CD4-positive, alpha-beta T cell treated with Interleukin-12 subunit alpha and Interleukin-12 subunit beta, for 1 hour (primary cell): ENCODE measurements at places on chromosomes 5 and 9.

- no peak for DNase-seq
These were observed 8.1 kb upstream of the KLF9 start for GRCh38 chr9:70422371-70423043.

GRCh38 chr9:87324613-87325194 lies 173.0 kb upstream of the DAPK1 start:
- peak; percentile 55 for DNase-seq

DNA sequence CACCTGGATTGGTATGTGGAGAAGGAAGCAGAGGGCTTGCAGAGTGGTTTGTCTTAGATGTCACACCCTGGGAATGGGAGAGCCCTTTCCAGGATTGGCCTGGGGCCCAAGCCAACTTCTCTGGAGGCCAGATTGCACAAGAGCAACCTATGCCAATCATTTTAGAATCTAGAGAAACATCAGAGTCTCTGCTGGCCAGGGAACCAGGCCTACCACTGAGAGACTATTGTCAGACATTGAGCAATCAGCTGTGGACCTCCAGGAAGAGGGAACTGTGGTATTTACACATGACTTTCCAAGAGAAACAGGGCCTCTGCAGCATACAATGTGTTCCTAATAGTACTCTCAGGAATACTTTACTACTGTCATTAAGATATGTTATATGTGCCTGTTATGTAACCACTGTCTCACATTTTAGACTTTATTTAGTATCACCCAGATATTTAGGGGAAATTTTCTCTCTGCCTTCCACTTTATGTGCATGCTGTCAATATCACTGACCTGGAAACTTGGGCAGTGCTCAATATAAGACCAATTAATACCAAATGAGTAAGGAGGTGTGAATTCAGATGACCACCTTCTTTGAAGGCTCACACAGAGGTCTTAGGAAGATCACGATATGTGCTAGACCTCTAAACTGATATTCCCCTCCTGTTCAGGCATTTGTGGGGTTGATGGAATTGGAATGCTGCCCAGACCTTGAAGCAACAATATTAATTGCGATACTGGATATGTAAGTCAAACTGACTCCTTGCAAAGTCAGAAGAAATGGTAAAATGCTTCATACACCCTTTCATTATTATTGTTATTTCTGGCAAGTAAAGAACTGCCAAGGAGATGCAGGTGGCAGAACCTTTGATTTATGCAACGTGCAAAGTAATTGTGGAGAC lies 20.5 kb upstream of the CCL28 start:
- DNase-seq, result no peak

- DNase-seq, result no peak
These were observed 355.7 kb downstream of the ARHGEF28 start for GRCh38 chr5:73981704-73982103.
